ENCODE measurements at places on chromosomes 11 and 22.

DNA sequence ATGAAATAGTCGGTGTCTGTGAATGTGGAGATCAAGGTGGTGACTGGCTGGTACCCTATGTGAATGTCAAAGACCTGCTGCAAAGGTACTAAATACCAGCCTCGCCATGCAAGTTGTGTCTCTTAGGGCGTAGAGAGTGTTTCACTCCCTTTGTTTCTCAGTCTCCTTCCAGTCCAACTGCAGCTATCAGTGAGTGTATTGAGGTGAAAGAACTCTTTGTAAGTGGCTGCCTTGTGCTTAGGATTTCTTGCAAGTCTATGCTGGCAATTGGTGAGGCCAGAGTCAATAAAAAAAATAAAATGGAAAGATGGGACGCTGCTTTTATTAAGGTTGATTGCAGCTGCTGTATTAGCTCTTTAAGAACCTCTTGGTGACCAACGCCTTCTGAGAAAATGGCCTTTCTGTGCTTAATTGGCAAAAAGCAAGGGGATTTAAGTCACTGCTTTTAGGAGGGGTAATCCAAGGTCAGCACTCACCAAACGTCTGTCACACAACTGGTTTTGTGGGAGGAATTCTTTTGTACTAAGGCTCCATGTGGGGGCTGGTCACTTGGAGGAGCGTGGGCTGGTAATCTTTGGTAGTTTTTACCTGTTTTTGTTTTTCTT is 95.1 kb downstream of the PARVA start:
- DNase-seq: no peak

- DNase-seq: no peak
Measured at GRCh38 chr22:29799217-29799680, 32.1 kb downstream of the UQCR10 start.

DNA sequence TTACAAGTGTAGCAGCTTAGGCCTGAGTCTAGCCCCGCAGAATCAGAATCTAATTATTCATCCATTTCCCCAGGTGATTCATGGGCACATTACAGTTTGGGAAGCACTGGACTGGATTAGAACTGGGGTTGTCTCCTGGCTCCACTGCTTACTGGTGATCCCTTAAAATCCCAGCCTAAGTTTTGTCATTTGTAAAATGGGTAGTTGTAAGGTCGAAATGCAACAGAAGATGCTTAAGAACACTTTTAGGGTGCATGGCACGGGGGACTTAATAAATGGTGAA is 1.3 kb downstream of the STX3 start:
- no peak for DNase-seq

GRCh38 chr11:46335890-46336562 is 11.2 kb upstream of the DGKZ start:
- DNase-seq: no peak

- DNase-seq: no peak
Measured at GRCh38 chr11:46342239-46342638, 5.0 kb upstream of the DGKZ start.

DNA sequence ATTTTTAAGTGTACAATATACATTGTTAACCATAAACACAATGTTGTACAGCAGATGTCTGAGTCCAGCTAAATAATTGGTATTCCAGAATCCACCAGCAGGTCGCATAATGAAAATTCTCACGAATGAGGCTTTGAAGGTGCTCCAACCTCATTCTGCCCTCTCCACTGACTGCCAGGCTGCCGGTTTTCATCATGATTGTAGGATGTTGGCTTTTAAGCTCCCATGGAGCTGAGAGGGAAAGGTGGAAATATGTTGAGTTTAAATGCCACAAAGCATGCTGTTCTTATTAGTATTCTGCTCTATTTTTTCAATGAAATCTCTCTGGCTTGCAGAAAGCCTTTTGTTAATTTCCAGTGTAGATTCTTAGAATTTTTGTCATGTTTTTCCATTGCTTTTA is 337.2 kb upstream of the DDI1 start:
- no peak for DNase-seq

DNA sequence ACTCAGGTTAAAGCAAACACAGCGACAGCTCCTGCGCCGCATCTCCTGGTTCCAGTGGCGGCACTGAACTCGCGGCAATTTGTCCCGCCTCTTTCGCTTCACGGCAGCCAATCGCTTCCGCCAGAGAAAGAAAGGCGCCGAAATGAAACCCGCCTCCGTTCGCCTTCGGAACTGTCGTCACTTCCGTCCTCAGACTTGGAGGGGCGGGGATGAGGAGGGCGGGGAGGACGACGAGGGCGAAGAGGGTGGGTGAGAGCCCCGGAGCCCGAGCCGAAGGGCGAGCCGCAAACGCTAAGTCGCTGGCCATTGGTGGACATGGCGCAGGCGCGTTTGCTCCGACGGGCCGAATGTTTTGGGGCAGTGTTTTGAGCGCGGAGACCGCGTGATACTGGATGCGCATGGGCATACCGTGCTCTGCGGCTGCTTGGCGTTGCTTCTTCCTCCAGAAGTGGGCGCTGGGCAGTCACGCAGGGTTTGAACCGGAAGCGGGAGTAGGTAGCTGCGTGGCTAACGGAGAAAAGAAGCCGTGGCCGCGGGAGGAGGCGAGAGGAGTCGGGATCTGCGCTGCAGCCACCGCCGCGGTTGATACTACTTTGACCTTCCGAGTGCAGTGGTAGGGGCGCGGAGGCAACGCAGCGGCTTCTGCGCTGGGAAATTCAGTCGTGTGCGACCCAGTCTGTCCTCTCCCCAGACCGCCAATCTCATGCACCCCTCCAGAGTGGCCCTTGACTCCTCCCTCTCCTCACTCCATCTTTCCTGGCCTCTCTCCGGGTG is at the start of the genes ATM and NPAT:
Gene ATM (plus strand): TSS at position 494 of the 774 bp plus-strand sequence. CDS start 4,558 bp downstream, outside the sequence.
Gene NPAT (minus strand): TSS at position 65 of the 774 bp plus-strand sequence. CDS start 102 bp downstream, outside the sequence.
- DNase-seq: peak; percentile 34

DNA sequence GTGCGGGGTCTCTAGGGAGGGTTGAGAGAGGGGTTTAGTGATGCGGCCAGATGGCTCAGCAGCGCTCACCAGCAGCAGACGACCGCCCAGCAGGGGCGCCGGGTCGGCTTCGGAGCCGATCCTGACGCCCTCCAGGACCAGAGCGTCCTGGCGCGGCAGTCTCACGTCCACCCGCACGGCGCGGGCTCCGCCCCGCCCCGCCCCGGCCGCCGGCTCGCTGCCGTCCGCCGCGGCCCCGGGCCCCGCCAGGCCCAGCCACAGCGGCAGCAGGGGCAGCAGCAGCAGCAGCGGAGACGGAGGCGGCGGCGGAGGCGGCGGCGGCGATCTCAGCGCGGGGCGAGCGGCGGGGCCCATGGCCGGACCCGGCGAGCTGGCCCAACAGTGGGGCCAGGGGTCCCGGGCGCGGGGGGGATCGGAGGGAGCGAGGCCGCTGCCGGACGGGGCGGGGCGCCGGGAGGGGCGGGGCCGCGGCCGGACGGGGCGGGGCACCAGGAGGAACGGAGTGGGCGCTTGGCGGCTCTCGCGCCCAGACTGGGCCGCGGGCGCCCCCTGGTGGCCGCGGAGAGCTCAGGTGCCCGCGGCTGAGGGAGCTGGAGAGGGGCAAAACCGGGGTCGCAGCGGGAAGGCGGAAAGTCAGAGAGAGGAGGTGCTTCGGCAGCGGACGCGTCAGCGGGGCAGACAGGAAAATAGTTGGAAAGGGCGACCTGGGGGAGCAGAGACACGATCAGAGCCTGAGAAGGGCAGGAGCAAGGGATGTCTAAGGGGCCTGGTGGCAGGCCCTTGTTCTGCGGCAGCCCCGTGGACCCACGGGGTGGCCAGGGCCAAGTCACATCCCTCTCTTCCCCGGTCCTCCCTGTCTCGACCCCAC is at the start of gene RNF215:
Gene RNF215 (minus strand): TSS at position 452 of the 868 bp plus-strand sequence. CDS start 98 bp downstream, at position 354.
- DNase-seq: peak; percentile 66

GRCh38 chr22:30420347-30421125 is 5.0 kb upstream of the MTFP1 start:
- DNase-seq: no peak

DNA sequence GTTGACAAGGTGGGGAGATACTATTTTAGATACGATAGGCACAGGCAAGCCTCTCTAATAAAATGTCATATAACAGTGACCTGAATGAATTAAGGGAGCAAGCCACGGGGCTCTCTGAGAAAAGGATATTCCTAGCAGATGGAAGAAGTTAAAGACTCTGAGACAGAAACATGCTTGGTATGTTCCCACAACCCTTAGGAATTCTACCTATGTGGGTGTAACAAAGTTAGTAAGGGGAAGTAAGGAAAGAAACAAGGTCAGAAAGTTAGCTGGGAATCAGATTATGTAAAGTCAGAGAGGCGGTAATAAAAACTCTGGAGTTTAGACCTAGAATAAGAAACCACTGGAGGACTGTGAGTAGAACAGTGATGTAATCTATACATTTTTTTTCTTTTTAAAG is 59.7 kb upstream of the GDPD4 start:
- no peak for DNase-seq

GRCh38 chr11:35261197-35261596 is 122.2 kb downstream of the CD44 start:
- no peak for DNase-seq

DNA sequence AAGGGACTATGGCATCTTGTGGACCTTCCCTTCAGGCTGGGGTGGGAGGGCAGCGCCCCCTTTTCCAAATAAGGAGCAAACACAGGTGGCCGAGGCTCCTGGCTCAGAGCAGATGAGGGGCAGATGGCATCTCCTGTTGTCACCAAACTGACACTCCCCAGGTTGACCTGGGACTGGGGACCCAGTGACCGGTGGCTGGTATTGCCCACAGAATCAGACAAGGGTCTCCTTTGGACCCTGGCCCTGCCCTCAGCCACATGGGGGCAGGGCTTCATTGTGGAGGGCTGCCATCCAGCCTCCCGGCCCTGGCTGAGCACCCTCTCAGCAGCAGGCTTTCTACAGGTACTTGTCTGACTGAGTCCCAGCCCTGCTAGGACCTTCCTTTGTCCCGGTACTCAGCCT is 842 bp upstream of the SIGIRR start:
- DNase-seq: no peak

GRCh38 chr11:3807909-3808860 is at the start of gene PGAP2:
TSS of gene PGAP2 (plus strand) at chr11:3808560. CDS start at chr11:3811260, 2,700 bp downstream.
- peak; percentile 46 for DNase-seq

DNA sequence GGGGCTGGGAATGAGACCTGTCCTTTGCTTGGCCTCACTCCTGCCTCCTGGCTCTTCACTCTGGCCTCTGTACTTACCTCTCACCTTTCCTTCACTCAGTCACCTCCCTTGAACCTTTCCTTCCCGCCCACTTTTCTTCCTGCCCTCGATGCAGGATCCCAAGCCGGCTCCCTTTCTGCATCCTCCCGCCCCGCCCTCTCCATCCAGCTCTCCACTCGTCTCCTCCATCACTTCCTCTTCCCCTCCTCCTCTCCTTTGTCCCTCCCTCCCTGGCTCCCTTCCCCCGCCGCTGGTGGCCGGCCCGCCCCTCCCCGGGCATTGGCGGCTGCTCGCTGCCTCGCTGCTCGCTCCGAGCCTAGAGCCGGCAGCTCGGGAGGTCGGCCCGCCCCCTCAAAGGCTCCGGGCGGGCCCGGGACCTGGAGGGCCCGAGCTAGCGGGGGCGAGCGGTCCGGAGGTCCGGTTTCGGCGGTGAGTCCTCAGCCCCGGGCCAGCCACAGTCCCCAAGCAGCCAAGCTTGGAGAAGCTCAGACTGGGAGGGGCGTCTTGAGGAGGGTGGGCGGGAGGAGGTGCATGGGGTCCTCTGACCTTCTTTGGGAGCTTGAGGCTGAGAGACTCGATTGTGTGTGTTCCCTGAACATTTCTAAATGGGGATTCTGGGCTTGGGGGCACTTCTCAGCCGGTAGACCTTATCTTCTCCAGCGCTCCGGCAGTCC is 13.8 kb downstream of the PHLDB1 start:
- peak; percentile 80 for DNase-seq

GRCh38 chr22:20771918-20772625 is 1.8 kb upstream of the SERPIND1 start:
- DNase-seq: no peak

DNA sequence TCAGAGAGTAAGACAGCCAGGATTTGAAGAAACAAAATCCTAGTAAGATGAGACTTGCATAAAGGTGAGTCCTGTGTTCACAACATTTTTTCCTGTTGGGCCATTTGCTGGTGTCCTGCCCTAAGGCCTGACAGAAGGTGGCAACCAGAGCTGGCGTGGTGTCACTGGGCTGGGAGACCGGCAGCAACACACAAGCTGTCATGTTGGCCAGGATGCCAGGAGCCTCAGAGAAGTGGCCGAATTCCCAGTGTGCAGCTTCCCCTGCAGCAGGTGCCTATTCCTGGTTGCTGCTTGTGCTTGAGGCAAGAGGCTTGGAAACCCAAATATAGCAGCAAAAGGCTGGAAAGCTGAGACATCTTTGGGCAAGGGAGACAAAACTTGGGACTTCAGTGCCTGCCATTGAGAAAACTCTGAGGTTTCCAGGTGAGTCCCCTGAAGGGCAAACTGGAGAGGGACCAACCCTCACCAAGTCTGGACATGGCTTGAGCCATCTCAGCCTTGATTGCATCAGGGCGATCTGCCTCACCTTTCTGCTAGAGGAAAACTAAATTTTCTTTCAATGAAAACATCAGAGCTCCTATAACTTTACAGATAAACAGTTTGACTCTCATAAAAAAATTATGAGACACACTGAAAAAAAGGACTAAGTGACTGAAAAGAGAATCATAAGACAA is 25.9 kb downstream of the ALG12 start:
- DNase-seq: no peak

- DNase-seq: no peak
Measured at GRCh38 chr11:122138744-122139594, 23.0 kb upstream of the BLID start.

- DNase-seq: no peak
Measured at GRCh38 chr22:31339148-31339832, 6.9 kb downstream of the PATZ1 start.

GRCh38 chr11:78698612-78699011 is 123.9 kb upstream of the NARS2 start:
- DNase-seq: no peak

- DNase-seq: no peak
Measured at GRCh38 chr11:66341502-66342126, 3.3 kb downstream of the BRMS1 start.

- DNase-seq: peak; percentile 73
Measured at GRCh38 chr22:46116491-46116958, 33.8 kb upstream of the PPARA start.

DNA sequence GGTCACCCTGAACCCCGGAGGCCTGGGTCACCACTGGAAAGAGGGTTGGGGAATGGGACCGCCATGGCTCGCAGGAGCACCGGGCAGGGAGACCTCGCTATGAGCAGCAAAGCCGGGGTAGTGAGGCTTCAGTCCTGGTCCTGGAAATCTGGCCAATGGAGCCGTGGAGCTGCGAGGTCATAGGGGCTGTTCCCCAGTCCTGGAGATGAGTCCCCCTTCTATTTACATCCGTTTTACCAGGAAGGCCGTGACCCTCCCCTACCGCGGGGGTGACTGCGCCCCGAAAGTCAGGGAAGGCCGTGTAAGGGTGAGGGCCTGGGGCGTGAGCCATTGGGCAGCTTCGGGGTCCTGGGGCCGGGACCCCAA is 449 bp downstream of the PIDD1 start:
- no peak for DNase-seq

DNA sequence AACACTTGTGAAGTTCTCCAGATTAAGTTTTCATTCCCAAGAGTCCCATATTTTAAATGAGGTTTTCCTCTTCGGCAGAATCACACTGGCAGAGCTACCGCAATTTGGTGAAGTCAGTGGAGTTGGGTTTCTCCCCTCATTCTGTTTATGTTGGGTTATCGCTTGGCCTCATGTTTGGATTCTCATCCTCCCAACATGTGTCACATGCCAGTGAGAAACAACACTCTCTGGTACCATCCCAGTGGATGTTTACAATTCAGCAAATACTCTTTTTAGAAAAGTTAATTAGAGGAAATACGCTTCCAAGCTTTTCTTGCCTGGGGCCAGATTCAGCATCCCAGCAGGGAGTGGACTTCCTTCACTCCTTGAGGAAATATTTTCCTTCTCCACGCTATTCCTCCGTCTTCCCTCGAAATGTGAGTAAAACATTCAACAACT is 2.1 kb downstream of the PAMR1 start:
- DNase-seq: no peak

Data from D721Med (cell line).